SK-N-DZ (cell line): ENCODE measurements at places on chromosomes 12 and 14.

- DNase-seq = no peak
Observed at GRCh38 chr12:48796976-48797375, 8.1 kb upstream of the ADCY6 start.

GRCh38 chr12:51188359-51189051, 15.6 kb upstream of the TFCP2 start:
- DNase-seq = no peak

DNA sequence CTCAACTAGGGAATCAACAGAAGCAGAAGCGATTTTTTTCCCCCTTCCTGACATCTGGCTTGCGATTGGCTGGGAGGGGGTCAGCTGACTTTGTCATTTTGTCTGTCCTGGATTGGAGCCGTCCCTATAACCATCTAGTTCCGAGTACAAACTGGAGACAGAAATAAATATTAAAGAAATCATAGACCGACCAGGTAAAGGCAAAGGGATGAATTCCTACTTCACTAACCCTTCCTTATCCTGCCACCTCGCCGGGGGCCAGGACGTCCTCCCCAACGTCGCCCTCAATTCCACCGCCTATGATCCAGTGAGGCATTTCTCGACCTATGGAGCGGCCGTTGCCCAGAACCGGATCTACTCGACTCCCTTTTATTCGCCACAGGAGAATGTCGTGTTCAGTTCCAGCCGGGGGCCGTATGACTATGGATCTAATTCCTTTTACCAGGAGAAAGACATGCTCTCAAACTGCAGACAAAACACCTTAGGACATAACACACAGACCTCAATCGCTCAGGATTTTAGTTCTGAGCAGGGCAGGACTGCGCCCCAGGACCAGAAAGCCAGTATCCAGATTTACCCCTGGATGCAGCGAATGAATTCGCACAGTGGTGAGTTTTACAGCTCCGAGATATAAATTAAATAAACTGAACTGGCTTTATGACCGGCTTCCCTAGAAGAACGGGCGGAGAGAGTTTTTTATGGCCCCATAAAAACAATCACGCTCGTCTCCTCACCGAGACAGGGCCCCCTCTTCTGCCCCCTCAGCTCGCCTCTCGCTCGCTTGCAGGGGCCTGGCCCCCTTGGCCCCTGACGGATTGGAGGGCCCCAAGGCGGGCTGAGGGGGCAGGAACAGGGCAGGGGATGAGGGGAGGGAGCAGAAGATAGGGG, at the start of gene HOXC6:
Gene HOXC6 (plus strand): TSS at position 127 of the 888 bp plus-strand sequence. CDS start 82 bp downstream, at position 209.
- DNase-seq = no peak

DNA sequence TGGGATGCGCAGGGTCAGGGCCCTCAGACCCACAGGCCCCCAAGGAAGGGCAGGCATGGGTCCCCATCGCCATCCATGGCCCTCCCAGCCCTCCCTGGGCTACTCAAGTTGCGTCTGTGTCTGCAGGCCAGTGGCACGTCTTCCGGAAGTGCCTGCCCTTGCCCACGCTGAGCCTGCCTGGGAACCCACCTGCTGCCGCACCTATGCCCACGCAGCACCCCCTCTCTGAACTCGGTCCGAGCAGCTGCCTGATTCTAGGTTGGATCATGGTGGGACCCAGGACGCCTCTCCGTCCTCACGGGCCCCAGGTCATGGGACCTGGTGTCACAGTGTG, 182.8 kb downstream of the ADGRD1 start:
- DNase-seq = no peak

DNA sequence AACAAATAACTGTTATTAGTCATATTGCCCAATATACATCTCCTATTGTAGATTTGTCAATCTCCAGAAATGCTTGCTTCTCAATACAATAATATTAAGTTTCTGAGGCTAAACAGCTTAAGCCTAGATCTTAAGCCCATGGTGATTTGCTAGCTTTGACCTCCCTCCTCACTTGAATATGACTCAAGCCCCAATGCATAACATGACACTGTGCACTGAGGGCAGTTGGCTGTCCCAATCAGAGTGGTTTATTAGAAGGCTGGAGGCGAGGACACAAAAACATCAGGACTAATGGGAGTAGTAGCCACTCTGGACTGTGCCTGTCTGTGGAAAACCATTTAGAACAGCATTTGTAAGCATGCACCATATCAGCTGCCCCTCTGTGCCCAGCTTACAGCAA, 81.1 kb upstream of the GTF2A1 start:
- no peak for DNase-seq

GRCh38 chr12:46071769-46072624, 81.6 kb upstream of the SCAF11 start:
- DNase-seq = peak; percentile 70

DNA sequence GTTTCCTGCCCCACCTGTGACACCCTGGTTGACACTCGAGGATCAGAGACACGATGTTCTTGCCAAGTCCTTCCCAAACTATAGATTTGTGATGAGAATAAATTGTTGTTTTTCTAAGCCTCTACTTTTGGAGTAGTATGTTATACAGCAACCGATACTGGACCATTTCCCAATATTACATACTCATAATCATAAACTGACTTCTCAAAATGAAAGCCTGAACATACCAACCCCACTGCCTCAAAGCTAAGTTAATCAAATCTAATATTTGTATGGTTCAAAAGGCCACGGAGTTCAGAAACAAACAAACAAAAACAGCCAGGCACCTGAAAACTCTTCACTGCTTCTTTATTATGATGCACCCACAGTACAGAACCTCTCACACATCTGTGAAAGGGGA, 52.3 kb upstream of the GPHB5 start:
- DNase-seq = no peak

GRCh38 chr12:121776190-121777098, 17.0 kb downstream of the RHOF start:
- peak; percentile 70 for DNase-seq

DNA sequence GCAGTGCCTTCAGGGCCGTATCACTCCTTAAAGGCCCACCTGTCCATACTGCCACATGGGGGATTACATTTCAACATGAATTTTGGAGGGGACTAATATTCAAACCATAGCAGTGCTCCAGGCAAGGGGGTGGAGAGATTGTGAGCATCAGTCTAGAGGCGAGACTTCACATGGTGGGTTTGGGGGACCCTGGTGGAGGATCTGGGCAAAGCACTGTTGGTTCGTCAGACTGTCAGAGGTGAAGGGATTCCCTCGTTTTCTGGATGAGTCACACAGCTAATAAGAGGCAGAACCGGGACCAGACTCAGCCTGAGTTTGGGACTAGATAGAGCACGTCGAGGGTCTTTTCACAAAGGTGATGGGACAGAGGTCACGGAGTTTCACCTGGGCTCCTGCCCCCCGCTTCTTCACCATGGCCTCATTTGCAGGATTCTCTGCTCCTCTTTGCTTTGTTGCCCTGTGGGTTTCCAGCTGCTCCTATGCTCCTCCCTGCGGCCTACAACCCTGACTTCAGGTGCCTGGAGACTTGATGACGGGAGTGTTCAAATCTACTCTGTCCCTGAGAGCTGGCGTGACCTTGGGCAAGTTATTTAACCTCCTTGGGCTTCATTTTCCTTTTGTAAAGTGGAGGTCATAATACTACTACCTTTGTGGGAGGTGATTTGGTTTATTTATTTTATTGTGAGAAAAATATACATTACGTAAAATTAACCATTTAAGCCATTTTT, 41.5 kb downstream of the TEAD4 start:
- DNase-seq = no peak

DNA sequence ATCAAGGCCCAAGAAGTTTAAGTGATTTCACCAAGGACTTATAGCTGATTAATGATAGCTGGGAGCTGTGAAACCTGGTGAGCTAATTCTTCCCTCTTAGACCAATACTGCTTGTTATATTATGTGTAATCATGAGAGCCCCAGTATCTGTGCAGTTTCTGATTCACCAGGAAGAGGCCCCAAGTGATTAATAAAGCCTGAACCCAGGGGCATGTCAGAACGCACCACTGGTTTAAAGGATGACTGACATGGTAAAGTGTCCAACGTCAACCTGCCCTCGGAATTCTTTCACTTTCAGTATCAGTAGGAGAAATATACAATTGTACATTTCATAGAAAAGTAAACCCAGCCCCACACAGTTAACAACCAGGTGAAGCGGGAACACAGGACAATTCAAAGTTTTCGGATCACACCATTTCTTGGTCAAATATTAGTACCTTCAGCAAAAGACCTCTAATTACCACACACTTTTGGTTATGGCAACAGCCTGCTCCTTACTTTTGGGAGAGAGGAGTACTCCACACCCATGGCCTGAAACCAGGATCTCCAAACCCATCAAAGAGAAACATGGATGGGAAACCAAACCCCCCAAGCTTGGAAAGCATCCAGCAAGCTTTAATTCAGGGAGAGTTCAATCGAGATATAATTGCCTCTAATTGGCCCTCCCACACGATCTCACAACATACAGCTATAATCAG, 28.5 kb downstream of the TMCC3 start:
- no peak for DNase-seq

GRCh38 chr12:107736914-107737313, 24.0 kb downstream of the PRDM4 start:
- no peak for DNase-seq

DNA sequence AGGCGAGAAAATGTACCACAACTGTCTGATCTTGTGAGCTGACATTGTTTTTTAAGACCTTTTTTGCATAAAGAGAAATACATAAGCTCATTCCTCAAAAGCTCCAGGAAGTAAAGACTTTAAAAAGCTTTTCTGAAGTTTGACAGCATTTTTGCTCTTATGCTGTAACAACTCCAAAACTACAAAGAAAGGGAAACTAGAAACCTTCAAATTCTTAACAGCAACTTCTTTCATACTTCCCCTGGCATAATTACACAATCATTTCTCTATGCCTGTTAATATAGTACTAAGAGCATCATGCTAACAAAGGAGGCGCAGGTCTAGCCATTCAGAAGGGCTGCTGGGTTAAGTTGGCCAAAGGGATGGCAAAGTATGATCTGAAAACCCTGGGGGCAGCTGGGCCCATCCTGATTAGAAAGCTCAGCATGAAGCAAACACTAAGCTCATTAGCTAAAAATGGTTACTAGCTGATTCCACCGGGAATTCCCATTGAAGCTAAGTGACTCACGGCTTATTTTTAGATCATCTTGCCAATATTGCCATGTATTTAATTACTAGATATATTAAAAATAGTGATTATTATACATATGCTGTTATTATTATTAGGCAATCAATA, 26.1 kb upstream of the ANP32D start:
- no peak for DNase-seq

DNA sequence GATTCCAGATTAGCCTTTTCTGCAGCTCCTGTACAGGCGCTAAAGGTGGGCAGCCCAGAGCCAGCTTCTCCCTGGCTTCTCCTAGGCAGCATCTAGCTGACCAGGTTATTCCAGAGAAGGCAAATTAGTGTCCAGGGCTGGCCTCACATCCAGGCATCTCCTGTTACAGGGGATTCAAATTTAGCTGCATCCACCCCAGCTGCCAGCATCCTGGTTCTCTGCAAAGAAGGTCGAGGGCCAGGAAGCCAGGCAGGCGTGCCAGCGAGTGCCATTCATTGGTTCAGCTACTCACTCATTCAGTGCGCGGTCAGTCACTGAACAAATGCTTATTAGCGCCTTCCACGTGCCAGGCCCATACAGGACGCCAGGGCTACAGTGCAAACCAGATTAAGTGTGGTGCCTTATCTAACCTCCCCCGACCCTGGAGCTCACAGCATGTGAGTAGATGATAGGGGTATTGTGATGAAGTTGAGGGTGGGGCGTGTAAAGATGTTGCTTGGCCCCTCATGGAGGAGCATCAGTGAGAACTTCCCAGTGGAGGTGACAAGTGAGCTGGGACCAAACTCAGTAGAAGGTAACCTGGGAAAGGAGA, 15.7 kb upstream of the FAM222A start:
- no peak for DNase-seq

DNA sequence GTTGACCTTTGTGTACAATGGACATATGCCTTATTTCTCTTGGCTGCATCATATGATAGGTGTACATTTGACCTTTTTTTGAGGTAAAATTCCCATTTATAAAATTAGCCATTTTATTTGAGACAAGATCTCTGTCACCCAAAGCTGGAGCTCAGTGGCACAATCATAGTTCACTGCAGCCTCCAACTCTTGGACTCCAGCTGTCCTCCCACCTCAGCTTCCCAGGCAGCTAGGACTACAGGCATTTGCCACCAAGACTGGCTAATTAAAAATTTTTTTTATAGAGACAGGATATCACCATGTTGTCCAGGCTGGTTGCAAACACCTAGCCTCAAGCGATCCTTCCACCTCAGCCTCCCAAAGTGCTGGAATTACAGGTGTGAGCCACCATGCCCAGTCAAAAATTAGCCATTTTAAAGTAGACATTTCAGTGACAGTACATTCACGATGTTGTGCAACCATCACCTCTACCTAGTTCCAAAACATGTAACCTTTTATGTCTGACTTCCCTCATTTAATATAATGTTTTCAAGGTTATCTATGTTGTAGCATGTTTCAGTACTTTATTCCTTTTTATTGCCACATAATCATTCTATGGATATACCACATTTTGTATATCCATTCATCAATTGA, 5.4 kb downstream of the G2E3 start:
- no peak for DNase-seq

DNA sequence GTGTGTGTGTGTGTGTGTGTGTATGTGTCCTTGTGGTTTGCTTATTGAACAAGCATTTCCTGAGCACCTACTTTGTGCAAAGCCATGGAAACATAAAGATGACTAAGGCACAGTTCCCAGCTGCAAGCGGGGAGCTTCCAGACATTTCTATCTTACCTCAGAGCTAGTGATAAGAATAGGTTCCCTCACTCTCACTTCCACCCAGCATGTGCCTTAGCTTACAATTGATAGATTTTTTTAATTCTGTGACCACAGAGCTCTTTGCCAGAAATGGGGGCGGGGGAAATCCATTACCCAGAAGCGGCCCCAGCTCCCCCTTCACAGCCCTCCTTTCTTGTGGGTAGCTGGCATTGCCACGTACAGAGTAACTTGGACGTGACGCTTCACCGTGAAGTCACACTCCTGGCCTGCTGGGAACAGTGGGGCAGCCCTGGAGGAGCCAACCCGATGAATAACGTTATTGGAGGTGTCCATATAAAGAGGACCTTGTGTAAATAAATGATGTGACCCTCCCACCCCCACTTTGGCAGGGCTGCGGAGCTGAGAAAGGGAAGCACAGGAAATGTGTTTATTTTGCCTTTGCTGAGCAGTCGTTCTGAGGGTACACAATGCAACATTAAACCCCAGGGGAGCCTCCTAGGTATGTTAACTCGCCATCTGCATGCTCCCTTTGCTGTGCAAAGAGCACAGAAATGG, 238.9 kb downstream of the CHST11 start:
- no peak for DNase-seq

DNA sequence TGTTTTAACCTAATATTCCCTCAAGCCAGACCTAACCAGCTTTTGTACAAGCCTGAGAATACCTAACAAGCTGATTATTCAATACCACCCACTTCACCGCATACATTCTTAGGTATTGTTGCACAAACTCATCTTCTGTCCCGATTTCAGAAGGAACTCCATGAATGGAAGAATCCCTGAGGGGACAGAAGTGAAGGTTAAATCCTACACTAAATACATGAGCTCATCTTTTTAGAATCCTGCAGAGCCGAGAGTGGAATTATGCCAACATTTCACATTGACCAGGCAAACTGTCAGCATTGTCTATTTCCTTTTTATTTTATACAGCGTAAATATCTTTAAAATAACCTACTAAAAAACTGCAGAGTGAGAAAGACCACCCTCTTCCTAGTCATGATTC, 140.7 kb upstream of the PRICKLE1 start:
- no peak for DNase-seq
